ENCODE measurements at places on chromosomes 11 and 22. TPM values are rescaled to one million over a fixed set of nuclear protein-coding genes. Genes with fewer than 3 reads are reported as not detected.

APOL5 gene
- 0.09 TPM for polyA plus RNA-seq

OR5A1 gene
- not detected for polyA plus RNA-seq

FAM89B gene
- polyA plus RNA-seq, result 26.2 TPM

RTN4R gene
- polyA plus RNA-seq, result 7.1 TPM

MUC5AC gene
- 0.01 TPM for polyA plus RNA-seq

GPHA2 gene
- 3.0 TPM for polyA plus RNA-seq

CD6 gene
- polyA plus RNA-seq, result 0.95 TPM

ARHGAP20 gene
- polyA plus RNA-seq, result 4.0 TPM

POU2AF3 gene
- polyA plus RNA-seq, result 9.4 TPM

SMC1B gene
- polyA plus RNA-seq, result 0.32 TPM

CADM1 gene
- polyA plus RNA-seq, result 130 TPM

- DNase-seq, result no peak
Observed at GRCh38 chr11:121463689-121464335, 11.0 kb upstream of the SORL1-AS1 start.

- no peak for DNase-seq
Observed at GRCh38 chr11:132590986-132591385, 941.3 kb downstream of the OPCML start.

- DNase-seq, result no peak
Observed at GRCh38 chr22:17770180-17771077, 3.8 kb downstream of the BID start.

GRCh38 chr11:122853971-122854446 lies 15.7 kb downstream of the CRTAM start:
- DNase-seq, result peak; percentile 62

DNA sequence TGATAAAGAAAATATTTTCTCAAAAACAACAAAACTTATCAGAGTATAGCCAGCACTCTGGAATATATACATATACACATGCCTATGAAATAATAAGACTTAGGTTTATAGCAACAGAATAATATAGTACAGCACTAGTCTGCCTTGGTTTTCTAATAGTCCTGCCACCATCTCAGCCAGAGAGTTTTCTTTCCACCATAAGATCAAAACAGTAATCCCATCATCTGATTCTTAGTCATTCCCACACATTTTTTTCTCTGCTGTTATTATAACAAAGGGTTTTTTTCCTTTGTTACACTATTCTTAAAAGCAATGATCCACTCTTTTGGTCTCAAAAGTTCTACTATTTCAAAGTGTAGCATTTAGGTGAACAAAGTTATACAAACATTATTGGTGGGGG lies 15.1 kb downstream of the MTMR2 start:
- DNase-seq, result no peak

- no peak for DNase-seq
Observed at GRCh38 chr22:23207729-23208393, 27.6 kb downstream of the BCR start.

DNA sequence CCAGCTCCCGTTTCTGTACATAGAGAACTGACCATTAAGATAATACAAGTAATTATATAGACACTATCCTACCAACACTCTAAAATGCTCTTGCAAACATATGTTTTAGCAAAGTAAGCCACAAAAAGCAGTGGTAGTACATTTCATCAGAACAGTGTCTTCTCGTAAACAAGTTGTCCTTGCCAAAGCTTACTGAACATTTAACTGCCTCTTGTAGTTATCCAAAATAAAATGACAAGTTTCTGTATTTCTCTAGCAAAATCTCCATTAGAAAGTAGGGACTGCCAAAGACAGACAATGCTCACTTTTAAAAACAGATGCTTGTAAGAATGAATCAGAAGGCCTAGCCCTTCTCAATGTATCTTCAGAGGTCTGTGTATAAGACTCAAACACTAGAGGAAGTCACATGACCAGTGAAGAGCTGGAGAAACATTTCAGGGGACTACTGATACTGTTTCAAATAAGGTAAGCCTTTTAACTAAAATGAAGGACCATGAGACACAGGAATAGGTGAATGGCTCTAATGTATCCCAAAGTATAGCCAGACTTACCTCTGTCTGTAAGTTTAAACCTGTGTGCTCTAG lies 7.8 kb upstream of the ZC3H12C start:
- DNase-seq, result no peak

- no peak for DNase-seq
Observed at GRCh38 chr22:44818727-44819126, 66.4 kb downstream of the ARHGAP8 start.

DNA sequence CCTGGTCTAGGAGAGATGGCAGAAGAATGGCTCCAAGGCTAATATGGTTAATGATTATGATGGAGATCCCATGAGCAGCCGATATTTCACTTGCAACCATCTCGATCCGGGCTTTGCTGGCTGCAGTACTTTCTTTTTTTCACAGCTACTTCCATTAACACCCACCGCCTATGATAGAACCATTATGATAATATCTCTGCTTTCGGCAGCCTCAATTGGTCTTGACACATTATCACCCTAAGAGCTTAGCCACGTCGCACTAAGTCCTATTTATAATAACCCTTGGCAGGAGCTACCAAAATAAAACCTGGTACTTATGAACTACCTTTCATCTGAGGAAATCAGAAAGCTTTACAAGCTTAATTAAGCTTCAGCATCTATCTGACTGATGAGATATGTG lies 7.6 kb upstream of the FJX1 start:
- no peak for DNase-seq

- no peak for DNase-seq
Observed at GRCh38 chr11:7278314-7278917, 26.7 kb downstream of the SYT9 start.

DNA sequence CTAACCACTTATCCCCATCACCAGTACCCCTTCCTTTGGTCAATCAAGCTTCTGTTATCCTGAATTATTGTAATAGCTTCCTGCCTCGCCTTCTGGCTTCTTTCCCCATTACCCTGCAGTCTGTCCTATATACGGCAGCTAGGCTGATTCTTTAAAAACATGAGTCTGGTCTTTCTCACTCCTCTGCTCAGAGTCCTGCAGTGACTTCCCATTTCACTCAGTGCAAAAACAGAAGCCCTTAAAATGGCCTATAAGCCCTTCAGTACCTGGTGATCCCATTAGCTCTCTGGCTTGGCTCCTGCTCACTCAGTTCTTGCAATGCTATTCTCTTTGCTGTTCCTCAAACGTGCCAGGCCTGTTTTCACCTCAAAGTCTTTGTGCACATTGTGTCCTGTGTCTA lies 58.4 kb downstream of the JRKL start:
- no peak for DNase-seq

DNA sequence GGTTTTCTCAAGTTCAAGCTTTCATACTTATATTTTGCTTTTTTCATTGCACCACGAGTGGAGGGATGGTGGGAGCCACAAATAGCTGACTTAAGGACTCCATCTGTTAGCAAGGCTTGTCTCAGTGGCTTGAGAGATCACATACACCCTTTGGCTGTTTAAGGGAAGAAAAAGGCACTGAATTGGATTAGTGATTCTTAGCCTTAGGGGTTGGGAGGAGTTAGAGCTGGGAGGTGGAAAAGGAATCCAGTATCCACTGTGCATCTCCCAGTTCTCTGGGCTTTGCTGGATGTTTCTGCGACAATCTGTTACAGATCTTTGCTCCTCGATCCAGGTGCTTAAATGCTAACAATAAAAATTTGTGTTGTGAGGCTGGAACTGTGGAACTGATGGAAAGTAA lies 593.6 kb downstream of the CNTN5 start:
- DNase-seq, result no peak

GRCh38 chr11:132158696-132159095 lies 788.3 kb downstream of the NTM start:
- no peak for DNase-seq

DNA sequence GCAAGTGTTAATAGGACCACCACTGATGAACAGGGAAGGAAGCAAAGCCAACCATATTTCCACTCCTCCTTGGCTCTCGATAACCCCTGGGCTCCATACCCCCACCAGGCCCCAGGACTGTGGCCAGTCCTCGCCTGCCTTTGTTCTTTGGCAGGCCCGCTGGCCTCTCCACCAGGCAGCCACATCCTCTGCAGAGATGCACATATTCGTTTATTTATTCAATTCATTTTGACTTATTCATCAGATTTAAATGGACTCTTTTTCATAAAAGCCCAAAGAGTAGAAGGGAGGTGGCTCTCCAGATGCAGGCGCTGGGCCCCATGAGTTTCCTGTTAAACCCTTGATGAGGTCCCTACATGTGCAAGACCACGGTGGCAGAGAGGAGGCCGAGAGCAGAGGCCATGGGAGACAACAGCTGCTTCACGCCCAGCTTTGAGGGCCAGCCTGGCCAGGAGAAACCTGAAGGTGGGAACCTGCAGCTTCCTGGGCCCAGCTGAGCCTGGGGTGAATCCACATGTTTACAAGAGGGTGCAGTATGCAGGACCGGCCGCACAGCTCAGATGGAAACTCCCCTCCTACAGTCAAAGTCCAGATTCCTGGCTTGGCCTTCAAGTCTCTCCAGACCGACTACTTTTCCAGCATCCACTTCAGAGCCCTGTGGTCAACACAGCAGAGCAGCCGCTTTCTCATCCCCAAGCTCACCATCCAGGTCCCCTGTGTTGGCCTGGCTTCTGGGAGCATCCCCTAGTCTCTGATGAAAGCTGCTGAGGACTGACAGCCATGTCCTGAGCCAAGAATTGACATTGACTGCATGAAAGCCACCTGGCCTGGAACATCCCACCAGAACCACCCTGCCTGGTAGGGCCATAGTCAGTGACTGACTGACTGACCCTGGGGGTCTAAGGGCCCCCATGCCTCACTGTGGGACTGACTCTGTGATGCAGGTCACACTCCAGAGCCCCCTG lies 39.7 kb upstream of the CCND1 start:
- no peak for DNase-seq

GRCh38 chr11:131744847-131745246 lies 374.4 kb downstream of the NTM start:
- DNase-seq, result no peak
